ENCODE measurements at places on chromosomes 3 and 15. TPM values are rescaled to one million over a fixed set of nuclear protein-coding genes. Genes with fewer than 3 reads are reported as not detected.

DNA sequence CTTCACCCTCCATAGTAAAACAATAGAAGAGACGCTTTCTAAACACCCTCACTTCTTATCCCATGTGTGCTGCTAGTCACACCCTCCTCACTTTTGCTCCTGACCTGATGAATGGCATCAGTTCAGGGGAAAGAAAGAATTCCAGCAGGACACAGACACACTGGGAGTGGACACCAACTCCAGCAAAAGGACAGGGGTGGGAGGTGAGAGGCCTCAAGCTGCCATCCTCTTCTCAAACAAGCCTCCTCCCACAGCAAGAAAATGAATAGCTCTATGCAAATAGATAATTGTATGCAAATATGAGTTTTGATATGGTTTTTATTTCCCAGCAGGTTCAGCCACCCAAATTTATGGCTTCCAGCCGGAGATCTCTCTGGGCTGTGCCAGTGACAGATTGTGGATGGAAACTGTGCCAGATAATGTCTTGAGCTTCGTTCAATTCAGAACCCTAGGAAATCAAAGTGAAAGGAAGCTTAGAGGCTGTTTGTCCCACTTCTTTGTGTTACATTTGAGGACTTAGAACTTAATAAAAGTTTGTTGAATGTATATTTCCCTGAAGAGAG lies 209.3 kb upstream of the PPP2R3A start:
- no peaks in the 10 kb centered on the region for H3K27me3 ChIP-seq
- H3K4me1 ChIP-seq = no peaks in the 10 kb centered on the region
- DNase-seq = no peak
- no peaks in the 10 kb centered on the region for H3K36me3 ChIP-seq
- H3K27ac ChIP-seq = no peak overlapping the region

DNA sequence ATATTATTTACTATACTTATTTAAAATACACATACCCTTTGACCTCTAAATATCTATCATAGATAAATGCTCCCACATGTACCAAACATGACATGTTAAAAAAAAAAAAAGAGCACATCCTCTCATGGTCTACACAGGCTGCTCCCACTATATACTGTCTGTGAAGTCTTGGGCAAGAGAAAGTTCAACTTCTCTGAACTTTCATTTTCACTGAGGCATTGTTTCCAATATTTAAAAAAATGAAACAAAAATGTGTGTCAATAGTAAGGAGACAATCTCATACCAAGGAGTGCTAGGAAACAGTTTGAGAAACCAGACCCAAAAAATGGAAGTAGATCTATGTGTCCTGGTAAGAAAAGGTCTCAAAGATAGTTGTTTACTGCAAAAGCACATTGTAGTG lies 29.3 kb downstream of the SLC4A7 start:
- no peak for DNase-seq
- no peaks in the 10 kb centered on the region for H3K27me3 ChIP-seq
- no peaks in the 10 kb centered on the region for H3K36me3 ChIP-seq
- no peaks in the 10 kb centered on the region for H3K4me1 ChIP-seq

PLSCR2 gene
- total RNA-seq = not detected

- DNase-seq = no peak
- H3K27me3 ChIP-seq = no peaks in the 10 kb centered on the region
These were observed 14.8 kb downstream of the CEP19 start for GRCh38 chr3:196697270-196697669.

- no peaks in the 10 kb centered on the region for H3K36me3 ChIP-seq
- H3K4me1 ChIP-seq = no peaks in the 10 kb centered on the region
- no peak for DNase-seq
- H3K4me3 ChIP-seq = no peak overlapping the region
- H3K27me3 ChIP-seq = no peaks in the 10 kb centered on the region
These were observed 9.5 kb downstream of the IFT122 start for GRCh38 chr3:129449279-129450115.

DNA sequence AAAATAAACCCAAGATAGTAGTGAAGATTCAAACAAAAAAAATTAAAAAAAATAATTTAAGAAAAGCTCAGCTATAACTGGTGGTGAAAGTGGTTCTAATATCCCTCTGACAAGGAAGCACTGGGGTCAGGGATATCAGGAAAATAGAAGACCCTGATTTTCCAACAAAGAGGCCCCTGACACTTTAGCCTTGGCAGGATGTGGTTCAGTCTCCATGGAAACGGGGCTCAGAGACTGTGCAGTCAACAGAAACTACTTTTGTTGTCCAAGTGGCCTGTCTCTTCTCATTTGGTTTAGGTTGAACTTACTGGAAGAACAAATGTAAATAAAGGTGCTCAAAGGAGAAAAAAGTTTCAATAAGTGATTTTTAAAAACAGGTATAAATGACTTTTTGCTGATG lies 27.2 kb downstream of the INTS14 start:
- no peaks in the 10 kb centered on the region for H3K36me3 ChIP-seq
- no peak overlapping the region for H3K4me3 ChIP-seq
- H3K27ac ChIP-seq = no peak overlapping the region
- no peak for DNase-seq
- no peaks in the 10 kb centered on the region for H3K4me1 ChIP-seq

- H3K27me3 ChIP-seq = no peaks in the 10 kb centered on the region
- H3K36me3 ChIP-seq = no peaks in the 10 kb centered on the region
- no peak for DNase-seq
- H3K27ac ChIP-seq = peak overlapping the region; percentile 25
These were observed 68.2 kb downstream of the RAB7A start for GRCh38 chr3:128794067-128794768.

ST3GAL6 gene
- total RNA-seq = 14.9 TPM

- H3K4me1 ChIP-seq = no peaks in the 10 kb centered on the region
- no peaks in the 10 kb centered on the region for H3K27me3 ChIP-seq
- peak overlapping the region; percentile 66 for H3K27ac ChIP-seq
- DNase-seq = no peak
These were observed 58.3 kb downstream of the SMAD6 start for GRCh38 chr15:66760097-66760967.

DNA sequence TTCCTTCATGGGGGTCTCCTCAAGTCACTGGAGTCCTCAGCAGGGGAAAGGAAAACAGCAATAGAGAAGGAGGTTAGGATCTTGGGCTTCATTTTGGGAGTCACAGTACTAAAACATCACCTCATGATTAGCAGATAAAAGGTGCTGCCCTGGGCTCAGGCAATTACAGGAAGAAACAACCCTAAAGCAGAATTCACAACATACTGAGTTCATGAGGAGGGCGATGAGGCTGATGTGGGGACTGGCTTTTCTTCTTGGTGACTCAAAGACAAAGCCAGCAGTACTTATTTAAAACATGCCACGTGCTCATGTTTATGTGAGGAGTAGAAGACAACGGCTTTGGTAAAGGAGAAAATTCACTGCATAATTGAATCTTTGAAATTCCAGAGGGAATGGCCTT lies 822.3 kb upstream of the CFAP20DC start:
- no peak overlapping the region for H3K4me3 ChIP-seq
- no peak overlapping the region for H3K27ac ChIP-seq
- no peak for DNase-seq
- H3K4me1 ChIP-seq = no peaks in the 10 kb centered on the region
- H3K27me3 ChIP-seq = no peaks in the 10 kb centered on the region

DNA sequence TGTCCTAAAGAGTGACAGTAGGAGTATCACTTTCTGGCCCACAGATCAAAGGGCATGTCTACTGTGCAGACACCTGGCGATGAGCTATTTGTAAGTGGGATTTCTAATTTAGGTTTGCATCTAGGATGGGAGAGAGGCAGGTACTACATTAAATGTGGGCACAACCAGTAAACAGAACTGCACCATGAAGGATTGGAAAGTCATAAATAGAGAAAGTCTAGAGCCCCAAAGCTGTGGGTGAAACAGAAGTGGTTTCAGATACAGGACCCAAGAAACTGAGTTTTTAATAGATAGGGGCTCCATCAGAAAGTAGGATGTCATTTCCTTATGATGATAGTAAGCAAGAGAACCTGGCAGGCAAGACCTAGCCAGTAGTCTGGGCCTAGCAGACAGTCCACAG lies 35.2 kb upstream of the SPPL2A start:
- H3K4me3 ChIP-seq = no peak overlapping the region
- no peaks in the 10 kb centered on the region for H3K27me3 ChIP-seq
- no peaks in the 10 kb centered on the region for H3K4me1 ChIP-seq
- no peaks in the 10 kb centered on the region for H3K36me3 ChIP-seq

GRCh38 chr3:127612966-127613365 lies 14.8 kb downstream of the MCM2 start:
- H3K36me3 ChIP-seq = no peaks in the 10 kb centered on the region
- DNase-seq = no peak
- no peak overlapping the region for H3K4me3 ChIP-seq
- no peaks in the 10 kb centered on the region for H3K27me3 ChIP-seq

DNA sequence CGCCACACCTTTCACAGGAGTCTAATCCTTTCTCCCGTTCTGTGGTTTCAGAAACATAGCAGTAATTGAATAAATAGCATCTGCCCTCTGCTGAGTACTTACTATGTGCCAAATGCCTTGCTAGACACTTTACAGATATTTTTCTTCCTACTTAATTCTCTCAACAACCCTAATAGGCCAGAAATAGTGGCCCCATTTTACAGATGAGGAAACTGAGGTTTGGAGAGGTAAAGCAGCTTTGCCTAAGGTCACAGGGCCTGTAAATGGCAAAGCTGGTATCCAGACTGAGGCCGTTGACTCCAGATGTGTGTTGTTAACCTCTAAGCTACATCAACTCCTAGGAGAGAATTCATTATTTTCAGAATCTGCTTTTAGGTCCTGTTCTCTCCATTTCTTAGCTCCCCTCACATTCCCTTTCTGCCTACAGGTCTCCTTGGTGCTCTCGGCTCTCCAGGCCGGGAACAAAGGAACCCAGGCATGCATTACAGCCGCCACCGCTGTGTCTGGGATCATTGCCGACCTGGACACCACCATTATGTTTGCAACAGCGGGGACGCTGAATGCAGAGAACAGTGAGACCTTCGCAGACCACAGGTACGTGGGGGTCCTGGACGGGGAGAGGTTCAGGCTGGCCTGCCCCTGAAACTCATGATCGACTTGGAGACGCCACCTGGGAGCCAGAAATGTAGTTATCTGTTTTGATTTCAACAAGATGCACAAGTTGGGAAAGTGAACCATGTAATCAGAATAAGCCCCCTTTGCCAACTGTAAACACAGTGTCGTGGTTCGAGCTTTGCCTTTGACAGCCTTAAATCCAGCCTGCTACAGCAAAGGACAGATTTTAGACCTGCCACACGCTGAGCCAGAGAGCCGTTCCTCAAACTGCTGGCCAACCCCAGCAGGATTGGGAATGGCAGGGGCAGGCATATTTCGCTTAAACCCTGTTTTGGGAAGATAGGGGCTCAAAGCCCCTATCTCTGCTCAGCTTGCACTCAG lies 246.5 kb upstream of the TPM1 start:
- DNase-seq = no peak
- no peaks in the 10 kb centered on the region for H3K27me3 ChIP-seq

- H3K4me1 ChIP-seq = no peaks in the 10 kb centered on the region
- no peaks in the 10 kb centered on the region for H3K27me3 ChIP-seq
- H3K4me3 ChIP-seq = no peak overlapping the region
- no peak overlapping the region for H3K27ac ChIP-seq
- no peaks in the 10 kb centered on the region for H3K36me3 ChIP-seq
- peak; percentile 50 for DNase-seq
These were observed 66.7 kb downstream of the SLC6A1 start for GRCh38 chr3:11059090-11059798.

DNA sequence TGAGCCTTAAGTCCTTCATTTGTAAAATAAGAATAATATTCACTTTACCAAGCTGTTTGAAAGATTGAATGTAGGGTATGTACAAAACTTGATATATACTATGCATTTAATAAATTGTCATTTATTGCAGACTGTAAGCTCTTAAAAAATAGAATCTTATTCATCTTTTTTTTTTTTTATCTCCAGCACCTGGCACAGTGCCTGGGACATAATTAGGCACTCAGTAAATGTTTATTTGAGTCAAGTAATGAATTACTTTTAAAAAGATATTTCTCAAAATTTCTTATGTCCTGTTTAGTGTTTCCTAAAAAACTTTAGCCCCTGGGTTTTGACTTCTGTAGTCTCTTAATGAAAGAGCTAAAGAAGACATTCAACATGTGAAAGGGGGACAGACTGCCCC lies 71.7 kb downstream of the TOP2B start:
- no peaks in the 10 kb centered on the region for H3K4me1 ChIP-seq
- H3K27me3 ChIP-seq = no peaks in the 10 kb centered on the region
- H3K36me3 ChIP-seq = no peaks in the 10 kb centered on the region
- peak overlapping the region; percentile 42 for H3K27ac ChIP-seq
- DNase-seq = no peak

DNA sequence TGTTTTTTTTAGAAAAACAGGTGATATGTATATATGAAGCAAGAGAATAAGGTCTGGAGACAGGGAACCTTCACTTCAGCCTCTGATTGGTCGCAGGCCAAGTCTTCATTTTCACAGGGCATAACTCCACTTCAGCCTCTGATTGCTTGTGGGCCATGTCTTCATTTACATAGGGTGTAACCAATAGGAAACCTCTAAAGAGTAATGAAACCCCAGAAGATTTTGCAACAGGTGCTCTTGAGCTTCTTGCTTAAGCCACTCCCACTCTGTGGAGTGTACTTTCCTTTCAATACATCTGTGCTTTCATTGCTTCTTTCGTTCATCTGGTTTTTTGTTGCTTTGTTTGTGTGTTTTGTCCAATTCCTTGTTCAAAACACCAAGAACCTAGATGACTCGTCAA lies 22.6 kb upstream of the SCG3 start:
- H3K4me1 ChIP-seq = no peaks in the 10 kb centered on the region
- no peak overlapping the region for H3K4me3 ChIP-seq
- H3K36me3 ChIP-seq = no peaks in the 10 kb centered on the region
- H3K27me3 ChIP-seq = no peaks in the 10 kb centered on the region
- no peak for DNase-seq

RMDN3 gene
- total RNA-seq = 7.6 TPM

- no peak overlapping the region for H3K27ac ChIP-seq
- H3K36me3 ChIP-seq = no peaks in the 10 kb centered on the region
- no peaks in the 10 kb centered on the region for H3K27me3 ChIP-seq
These were observed 160.0 kb downstream of the TBL1XR1 start for GRCh38 chr3:177037241-177037640.

DNA sequence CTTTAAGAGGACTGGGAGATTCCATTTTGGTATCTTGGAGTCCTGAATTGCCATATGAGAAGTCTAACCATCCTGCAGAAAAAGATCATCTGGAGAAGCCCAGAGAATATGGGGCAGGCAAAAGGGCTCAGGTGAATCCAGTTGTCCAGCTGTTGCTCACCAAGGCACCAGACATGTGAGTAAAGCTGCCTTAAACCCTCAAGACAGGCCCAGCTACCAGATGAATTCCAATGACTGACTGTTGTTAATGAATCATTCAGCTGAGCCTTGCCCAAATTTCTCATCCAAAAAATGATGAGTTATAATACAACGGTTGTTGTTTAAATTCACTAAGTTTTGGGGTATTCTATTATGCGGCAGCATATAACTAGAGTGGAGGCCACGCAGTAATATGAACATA lies 22.0 kb upstream of the NANOGP8 start:
- H3K4me3 ChIP-seq = no peak overlapping the region
- no peaks in the 10 kb centered on the region for H3K27me3 ChIP-seq
- H3K36me3 ChIP-seq = no peaks in the 10 kb centered on the region
- no peaks in the 10 kb centered on the region for H3K4me1 ChIP-seq
- H3K27ac ChIP-seq = no peak overlapping the region

PAQR9 gene
- total RNA-seq = not detected

DNA sequence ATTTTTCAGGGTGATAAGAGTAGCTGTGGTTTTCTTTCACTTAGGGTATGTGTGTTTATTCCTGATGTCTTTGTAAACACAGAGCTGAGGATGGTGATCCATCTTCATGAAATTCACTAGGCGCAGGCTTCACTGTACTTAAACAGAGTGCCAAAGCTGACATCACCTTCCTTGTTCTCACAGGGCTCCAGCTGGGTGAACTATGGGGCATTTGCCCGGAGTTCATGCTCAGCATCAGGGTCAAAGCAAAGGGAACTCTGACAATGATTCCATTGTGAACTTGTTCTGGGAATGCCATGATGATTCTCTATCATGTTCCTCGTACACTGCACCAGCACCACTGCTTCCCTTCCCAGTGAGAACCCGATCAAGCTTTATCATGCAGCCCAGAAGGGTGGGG lies 184.8 kb upstream of the P2RY1 start:
- no peak for DNase-seq
- H3K4me1 ChIP-seq = no peaks in the 10 kb centered on the region
- H3K27me3 ChIP-seq = no peaks in the 10 kb centered on the region
